ENCODE measurements at places on chromosomes 7 and 10.

DNA sequence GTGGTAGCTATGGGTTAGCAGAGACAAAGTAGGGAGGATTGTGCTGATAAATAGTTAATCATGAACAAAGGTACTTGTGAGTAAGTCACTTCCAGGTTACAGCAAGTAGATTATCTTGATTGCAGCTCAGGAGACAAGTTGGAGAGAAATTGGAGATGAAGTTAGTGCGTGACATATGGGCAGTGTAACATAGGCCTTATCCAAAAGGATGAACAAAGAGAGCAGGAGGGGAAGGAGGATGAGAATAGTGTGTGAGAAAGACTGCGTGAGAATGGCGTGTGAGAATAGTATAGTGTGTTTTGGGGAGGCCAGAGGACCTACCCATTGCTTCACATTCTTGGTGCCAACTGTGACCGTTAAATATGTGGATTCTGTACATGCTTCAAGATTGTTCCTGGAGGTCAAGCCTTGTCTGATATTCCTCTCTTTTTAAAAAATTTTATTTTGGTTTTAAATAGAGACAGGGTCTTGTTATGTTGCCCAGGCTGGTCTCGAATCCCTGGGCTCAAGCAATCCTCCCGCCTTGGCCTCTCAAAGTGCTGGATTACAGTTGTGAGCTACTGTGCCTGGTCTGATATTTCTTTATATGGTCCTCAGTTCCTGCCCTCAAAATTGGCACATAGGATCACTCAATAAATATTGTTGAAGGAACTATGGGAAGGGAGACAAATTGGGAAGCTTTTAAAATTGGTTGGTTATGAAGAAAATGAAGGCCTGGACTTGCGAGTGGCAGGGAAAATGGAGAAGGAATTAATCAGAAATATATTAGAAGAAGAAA lies 3.2 kb downstream of the VCL start:
- no peak for DNase-seq

GRCh38 chr10:43923328-43923727 lies 274.6 kb upstream of the ZNF32 start:
- DNase-seq, result no peak

GRCh38 chr10:130763491-130763890 lies 548.0 kb downstream of the TCERG1L start:
- DNase-seq, result no peak

GRCh38 chr7:120856198-120856597 lies 1.7 kb downstream of the TSPAN12 start:
- DNase-seq, result no peak

- no peak for DNase-seq
These were observed 132.7 kb downstream of the TAX1BP1 start for GRCh38 chr7:27872356-27873275.

- DNase-seq, result no peak
These were observed 26.1 kb upstream of the DUSP5 start for GRCh38 chr10:110471566-110472139.

DNA sequence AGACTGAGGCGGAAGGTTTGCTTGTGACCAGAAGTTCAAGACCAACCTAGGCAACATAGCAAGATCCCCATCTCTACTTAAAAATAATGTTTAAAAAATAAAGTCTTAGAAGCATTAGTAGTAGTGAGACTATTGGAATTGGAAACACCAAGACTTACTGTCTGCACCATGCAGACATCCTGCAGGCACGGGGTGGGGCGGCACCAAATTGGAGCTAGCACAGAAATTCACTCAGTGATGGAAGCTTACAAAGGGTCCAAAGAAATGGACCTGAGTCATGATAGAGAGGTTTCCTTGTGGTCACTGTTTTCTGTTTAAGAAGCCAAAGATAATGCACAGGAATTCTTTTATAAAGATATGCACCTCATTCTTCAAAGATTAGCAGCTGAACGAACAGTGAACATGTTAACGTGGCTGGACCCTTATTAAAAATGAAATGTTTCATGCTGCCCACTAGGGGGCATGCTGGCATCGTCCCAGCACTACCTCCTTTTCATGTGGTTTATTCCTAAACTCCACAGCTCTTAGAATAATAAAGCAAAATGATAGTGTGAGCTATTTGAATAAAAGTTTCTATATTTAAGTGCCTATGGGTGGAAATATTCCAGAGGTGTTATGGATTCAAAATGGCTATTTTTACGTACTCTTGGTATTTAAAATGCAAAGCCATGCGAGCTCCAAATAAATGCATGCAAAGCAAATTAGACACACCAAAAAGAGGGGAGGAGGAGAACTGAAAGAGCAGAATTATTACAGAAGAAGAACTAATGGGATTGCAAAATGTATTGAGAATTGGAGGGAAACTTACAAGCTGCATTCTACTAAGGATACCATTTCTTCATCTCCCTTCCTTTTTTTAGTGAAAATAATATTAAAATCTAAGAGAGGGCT lies 28.6 kb downstream of the PDSS1 start:
- DNase-seq, result peak; percentile 42

Data from activated naive CD4-positive, alpha-beta T cell treated with Interleukin-2 at 50 U/mL for 16 hours (primary cell).